ENCODE measurements at places on chromosomes 3 and 15.

- DNase-seq, result peak; percentile 3
These were observed 35.0 kb upstream of the CAPN7 start for GRCh38 chr3:15171096-15171495.

DNA sequence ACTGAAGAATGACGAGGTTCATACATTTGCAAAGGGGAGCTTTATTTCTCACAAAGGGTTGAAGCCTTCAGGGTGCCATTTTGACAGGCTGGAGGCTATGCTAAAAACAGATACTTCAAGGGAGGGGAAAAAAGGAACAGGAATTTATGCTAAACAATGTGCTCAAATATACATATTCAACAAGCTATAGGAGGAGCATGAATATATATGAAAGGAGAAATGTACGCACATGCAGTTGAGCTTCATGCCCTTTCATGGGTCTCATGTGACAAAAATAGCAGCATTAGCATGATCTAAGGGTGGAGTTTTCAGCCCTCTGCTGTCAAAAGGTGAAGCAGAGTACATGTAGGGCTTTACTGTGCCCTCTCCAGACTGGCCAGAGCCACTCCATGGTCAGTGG is 44.3 kb upstream of the FSIP1 start:
- DNase-seq, result no peak

- no peak for DNase-seq
These were observed 163.2 kb downstream of the PDZRN3 start for GRCh38 chr3:73461547-73461946.

GRCh38 chr3:150133293-150133692 is 162.6 kb upstream of the PFN2 start:
- no peak for DNase-seq

DNA sequence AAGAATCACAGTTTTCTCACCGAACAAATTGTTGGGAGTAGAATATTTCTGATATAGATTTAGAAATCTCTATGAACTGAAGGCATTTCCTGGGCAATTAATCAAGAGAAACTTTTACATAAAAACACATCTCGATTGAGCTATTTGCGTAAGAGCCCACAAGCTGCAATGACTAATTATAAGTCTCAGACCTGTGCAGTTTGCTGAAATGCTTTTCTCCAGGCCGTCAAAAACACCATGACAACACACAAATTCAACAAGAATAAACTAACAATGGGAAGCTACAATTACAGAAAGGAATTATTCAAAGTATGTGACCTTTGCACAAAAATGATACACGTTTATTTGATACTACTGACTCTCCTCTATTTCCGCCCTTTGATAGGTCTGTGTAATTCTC is 481.2 kb upstream of the WNT5A start:
- DNase-seq, result no peak

DNA sequence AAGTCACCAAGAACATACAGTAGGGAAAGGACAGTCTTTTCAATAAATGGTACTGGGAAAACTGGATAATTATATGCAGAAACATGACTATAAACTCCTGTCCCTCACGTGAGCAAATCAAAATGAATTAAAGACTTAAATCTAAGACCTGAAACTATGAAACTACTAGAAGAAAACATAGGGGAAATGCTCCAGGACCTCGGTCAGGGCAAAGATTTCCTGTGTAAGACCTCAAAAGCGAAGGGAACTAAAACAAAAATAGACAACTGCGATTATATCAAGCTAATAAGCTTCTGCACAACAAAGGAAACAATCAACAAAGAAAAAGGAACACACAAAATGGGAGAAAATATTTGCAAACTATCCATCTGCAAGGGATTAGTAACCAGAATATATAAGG is 62.7 kb downstream of the CRYGS start:
- DNase-seq, result no peak

- no peak for DNase-seq
These were observed 18.3 kb upstream of the FOXP1 start for GRCh38 chr3:71601811-71602210.

DNA sequence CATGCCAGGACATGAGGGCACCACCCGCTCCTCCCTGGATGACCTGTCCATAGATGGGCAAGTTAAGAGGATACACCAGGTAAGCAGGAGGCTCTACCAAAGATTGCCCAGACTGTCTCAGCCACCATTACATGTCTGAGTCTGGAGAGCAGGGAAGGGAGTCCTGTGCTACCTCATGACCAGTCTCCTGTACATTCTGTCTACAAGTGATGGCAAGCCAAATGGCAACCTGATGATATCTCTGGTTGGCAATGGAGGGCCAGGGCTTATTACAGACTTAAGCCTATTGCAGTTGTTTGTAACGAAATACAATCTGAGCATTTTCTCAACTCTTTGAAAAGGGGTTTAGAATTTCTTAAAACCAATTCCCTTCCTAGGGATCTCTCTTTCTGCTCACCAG is 31.8 kb downstream of the ABHD6 start:
- no peak for DNase-seq

- DNase-seq, result no peak
These were observed 63.0 kb upstream of the ANKRD34C start for GRCh38 chr15:79219393-79220056.

DNA sequence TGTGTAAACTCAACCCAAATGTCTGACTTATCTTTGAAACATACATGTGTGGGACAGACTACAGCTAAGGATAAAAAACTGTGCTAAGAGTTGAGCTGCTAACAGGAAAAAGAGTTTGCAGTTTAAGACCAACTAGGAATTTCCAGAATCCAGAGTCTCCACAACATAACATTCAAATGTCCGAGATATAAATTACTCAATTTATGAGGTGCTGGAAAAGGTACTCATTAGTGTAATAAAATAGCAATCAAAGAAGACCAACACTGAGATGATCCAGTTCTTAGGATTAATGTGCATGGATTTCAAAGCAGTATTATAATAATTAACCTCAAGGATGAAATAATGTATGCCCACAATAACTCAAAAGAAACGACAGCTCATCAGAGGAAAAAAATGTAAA is 426.5 kb upstream of the KCNMB2 start:
- DNase-seq, result no peak

- no peak for DNase-seq
These were observed 45.0 kb upstream of the CMSS1 start for GRCh38 chr3:99772671-99773070.

- DNase-seq, result no peak
These were observed 468.0 kb upstream of the GBE1 start for GRCh38 chr3:82229397-82229796.

- no peak for DNase-seq
These were observed 91.2 kb downstream of the KCNAB1 start for GRCh38 chr3:156211583-156211982.
